ENCODE measurements at places on chromosomes 6 and 20.

DNA sequence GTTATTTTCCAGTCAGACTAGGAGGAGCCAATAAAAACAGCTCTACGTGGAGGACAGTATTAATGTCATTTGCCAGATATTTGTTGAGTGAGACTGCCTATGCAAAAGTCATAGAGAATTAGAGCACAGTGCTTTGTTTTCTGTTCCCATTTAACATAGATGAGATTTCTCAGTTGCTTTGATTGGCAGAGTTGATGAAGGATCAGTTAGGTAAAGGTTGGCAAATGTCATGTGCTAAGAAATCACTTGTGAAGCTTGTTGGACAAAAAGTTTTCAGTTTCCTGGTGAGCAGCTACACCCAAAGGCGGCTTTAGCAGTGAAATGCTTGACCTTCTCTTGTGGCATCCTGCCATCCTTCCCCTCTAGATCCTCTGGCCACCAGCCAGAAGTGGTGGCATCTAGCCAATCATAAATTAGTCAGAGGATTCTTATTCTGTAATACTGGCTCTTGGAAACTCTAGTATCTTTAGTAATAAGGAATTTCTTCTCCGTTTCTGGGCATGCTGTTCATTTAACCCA, 37.0 kb downstream of the BCKDHB start:
- no peak for DNase-seq

DNA sequence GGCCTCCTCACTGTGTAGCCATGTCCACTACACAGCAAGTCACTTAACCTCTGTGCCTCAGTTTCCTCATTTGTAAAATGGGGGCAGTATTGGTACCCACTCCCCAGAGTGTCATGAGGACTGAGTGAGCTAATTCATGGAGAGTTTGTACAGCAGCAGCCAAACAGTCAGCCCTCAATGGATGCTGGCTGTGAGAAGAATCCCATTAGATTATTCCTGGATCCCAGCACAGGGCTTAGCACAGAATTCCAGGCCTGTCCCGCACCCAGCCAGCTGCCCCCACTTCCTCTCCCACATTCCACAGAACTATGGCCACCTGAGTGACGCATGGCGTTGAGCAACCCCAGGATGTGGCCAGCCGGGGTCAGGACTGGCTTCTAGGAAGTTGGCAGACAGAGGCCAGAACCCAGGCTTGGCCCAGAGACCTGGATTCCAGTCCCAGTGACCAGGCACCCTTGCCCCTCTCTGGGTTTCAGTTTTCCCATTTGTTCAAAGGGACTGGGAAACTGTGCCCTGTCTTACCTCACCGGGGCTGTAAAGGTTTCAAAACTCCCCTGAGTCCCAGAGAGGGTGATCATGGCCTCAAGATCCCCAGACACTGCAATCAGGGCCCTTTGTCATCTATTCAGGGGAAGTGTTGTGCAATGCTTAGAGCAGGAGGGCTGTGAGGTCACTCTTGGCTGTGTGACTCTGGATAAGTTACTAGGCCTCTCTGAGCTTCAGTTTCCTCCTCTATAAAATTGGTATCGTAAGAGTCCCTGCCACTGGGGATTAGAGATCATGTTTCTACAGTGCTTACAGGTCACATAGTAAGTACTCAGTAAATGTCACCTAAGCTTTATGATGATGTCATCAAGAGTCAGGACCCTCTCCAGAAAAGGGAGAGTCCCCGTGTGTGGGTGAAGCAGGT, 3.0 kb upstream of the TGM2 start:
- DNase-seq, result no peak

DNA sequence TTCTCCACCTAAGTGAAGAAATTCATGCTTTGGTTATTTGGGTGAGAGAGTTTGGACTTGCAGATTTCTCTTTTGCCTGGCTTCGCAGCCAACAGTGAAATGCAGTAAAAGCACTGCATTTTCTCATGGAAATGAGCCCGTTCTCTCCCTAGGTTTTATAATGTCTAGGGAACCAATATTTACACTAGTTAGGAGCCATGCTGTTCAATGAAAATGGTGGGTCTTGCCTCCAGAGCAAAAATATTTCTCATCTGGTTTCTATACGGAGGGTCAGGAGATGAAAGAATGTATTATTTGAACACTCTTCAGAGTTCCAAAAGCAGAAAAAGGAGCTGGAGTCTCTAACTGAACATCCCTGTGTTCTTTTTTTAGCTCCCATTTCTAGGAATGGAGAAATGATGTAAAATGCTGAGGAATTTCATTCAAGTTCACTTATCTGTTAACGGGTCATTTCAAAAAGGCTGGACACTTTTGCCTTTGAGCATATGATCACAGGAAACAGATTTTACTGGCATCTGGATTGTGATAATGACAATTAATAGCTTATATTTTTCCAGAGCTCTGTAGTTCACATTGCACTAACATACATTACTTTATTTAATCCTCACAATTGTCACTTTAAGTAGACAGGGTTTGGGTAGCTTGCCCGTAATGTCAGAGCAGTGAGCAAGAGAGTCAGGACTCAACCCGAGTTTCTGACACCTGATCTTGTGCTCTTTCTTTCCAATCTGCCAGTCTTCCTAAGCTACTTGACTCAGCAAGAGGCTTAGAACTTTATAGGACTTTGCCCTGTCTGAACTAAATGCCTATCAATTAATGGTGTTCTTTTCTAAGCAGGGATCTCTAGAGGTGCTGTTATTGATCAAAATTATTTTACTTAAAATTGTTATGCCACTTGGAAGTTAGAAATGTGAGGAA, 78.0 kb downstream of the PPP1R14C start:
- no peak for DNase-seq

GRCh38 chr6:39421383-39422225, 99.1 kb upstream of the KCNK16 start:
- DNase-seq, result no peak

- no peak for DNase-seq
Observed at GRCh38 chr6:170378502-170378901, 71.9 kb downstream of the FAM120B start.

GRCh38 chr6:41427642-41428335, 92.4 kb downstream of the NCR2 start:
- DNase-seq, result no peak

GRCh38 chr6:4139272-4139671, 3.9 kb upstream of the ECI2 start:
- DNase-seq, result no peak

- no peak for DNase-seq
Observed at GRCh38 chr6:129943637-129944271, 74.6 kb upstream of the L3MBTL3 start.

DNA sequence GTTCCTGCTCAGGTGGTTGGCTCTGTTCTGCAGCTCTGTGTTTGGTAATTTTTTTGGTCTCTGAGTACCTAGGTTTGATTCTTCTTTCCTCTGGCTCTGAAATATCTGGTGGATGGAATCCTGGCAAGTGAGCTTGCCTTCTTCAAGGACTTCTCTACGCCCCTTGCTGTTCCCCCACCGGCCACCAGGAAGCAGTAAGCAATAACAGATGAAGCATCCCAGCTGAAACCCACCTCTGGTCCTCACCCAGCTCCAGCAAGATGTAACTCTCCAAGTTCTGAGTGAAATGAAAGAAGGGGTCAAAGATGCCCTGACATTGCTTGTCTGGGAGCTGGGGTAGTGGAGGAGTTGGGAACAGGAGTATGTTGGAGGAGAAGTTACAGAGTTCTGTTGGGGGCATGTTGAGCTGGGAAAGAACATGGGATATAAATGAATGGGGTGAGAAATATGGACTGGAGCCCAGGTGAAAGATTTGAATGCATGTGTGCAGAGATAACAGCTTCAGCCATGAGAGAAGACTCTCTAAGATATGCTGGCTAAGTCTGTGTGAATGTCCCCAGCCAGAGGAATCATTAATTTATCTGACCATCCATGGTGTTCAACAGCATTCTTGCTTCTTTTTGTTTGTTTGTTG, 51.3 kb upstream of the GLP1R start:
- no peak for DNase-seq

DNA sequence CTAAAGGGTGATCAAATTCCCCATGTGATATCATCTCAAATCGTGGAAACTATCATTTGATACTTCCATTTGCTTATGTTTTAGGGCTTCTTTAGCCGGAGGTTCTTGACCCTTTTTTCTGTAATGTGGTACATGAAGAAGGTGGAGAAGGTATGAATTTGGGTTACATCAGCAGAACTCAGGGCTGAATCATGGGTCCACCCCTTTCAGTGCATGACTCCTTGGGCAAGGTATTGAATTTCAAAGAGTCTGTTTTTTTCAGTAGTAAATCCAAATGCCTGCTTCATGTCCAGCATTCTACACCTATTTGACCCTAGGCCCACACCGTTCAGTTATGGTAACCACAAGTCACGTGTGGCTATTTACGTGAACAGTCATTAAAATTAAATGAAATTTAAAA, 30.6 kb upstream of the QKI start:
- no peak for DNase-seq

DNA sequence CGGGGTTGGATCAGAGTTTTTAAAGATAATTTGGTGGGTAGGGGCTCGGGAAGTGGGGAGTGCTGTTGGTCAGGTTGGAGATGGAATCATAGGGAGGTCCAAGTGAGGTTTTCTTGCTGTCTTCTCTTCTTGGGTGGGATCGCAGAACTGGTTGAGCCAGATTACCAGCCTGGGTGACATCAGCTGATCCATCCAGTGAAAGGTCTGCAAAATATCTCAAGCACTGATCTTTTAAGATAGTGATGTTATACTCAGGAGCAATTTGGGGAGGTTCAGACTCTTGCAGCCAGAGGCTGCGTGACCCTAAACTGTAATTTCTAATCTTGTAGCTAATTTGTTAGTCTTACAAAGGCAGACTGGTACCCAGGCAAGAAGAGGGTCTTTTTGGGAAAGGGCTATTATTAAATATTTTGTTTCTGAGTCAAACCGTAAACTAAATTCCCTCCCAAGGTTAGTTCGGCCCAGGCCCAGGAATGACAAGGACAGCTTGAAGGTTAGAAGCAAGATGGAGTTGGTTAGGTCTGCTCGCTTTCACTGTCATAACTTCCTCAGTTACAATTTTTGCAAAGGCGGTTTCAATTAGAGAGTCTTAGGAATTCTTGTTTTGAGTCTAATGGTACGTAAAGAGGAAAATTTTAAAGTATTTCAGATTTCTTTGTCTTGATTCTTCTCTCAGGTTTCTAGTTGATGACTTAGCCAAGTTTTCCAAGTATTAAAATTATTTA, 53.1 kb downstream of the SCAF8 start:
- DNase-seq, result no peak

DNA sequence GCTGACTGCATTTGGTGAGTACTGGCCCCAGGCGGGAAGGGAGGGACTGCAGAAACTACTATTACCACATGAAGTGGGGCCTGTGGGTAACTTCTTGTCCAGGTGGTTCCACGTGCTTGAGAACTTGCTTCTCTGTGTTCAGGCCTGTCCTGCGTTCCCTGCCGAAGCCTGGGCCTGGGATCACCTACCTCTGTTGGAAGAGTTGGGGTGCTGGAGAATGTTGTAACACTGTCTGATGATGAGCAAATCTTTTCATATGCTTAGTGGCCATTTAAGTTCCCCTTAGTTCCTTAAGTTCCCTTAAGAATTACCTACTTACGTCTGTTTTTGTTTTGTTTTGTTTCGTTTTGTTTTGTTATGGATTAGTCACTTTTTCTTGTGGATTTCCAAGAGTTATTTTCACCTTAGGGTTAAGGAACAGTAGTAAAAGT, 154.4 kb downstream of the DTNBP1 start:
- DNase-seq, result no peak

DNA sequence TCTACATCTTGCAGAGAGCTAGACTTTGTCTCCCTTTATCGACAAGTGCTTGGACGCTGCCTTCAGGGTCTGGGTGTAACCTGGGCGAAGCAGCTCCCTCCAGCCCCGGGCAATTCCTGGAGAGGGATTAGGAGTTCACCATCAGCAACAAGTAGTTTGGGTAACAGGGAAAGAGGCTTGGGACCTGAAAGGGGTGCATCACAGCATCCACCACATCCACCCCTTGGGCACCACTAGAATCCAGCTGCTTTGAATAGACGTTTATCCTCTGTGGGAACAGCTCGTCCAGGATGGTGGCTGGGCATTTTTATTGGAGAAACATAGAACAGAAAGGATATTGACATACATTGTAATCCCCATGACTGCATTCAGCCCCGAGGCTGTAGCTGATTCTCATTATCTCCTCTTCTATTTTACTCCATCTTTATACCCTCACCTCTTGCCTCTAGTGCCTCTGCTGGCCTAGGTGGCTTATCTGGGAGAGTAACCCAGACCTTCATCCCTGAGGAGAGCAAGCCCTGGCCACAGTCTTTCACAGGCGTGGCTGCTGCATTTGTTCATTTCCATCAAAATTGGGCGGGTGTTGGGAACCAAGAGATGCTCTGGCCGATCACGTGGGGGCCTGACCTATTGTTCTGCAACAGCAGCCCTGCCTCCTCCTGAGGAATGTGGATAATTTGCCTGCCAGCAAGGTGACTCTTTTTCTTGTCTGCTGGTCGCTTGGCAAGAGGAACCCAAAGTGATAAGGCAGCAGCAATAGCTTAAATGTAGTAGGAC, 109.2 kb upstream of the RALGAPA2 start:
- DNase-seq, result no peak

DNA sequence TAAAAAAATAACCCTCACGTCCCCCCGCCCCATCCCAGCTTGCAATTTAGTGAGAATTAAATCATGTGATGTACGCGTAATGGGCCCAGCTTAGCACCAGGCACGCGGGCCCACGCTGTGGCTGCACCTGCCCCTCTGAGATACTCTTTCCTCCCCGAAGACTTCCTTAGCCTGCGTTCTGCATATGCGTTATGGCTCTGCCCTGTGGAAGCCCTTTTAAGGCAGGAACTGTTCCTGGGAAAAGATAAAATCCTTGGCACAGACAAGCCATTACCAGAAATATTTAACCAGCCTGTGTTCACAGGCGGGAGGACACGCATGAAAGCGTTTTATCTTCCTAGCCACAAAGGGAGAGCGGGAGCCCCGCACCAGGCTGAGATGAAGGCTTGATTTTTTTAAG, 311.0 kb downstream of the LRFN2 start:
- no peak for DNase-seq

DNA sequence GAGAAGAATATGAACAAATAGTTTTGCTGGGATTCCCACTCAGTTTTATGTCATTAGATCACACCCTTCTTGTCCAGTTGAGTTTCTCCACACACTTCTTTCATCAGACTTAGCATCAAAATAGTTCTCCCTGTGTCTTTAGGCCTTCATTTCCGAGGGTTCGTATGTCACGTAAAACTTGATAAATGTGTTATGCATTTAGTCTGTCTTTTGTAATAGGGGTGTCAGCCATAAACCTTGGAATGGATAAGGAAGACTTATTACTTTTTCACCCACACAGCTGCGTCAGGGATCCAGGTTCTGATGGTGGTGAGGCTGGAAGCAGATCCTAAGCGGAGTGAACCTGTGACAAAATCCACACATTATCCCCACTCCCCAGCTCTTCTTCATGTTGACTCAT, 246.8 kb downstream of the CD83 start:
- DNase-seq, result no peak

Data from DMS 273 treated with DMSO at 0.1 percent for 48 hours (cell line).